ENCODE measurements at places on chromosomes 2 and 18.

DNA sequence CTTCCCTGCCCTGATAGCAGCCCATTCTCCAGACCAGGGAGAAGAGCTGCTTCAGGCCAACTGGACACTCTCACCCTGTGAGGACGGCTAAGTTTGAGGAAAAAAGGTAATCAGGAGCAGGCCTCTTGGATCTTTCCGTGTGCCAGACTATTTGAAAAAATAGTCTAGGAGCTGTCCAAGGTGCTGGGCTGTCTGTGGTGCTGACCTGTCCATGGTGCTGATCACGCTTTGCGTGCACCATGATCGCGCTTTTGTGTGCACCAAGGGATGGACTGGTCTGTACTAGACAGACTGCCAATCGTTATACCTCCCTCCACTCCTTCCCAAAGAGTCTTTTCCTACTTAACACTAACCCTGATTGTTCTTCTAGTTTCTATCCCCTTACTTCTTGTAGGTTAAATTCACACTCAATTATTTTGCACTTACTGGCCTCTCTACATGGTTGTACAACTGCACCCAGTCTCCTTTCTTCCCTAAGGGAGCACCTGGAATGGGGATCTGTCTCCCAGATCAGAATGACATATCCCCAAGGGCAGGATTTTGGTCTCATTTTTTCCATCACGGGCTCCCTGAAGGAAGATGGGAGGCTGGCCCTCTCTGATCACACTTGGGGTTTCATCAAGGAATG, 295.4 kb downstream of the CELF4 start:
- no peak for DNase-seq

DNA sequence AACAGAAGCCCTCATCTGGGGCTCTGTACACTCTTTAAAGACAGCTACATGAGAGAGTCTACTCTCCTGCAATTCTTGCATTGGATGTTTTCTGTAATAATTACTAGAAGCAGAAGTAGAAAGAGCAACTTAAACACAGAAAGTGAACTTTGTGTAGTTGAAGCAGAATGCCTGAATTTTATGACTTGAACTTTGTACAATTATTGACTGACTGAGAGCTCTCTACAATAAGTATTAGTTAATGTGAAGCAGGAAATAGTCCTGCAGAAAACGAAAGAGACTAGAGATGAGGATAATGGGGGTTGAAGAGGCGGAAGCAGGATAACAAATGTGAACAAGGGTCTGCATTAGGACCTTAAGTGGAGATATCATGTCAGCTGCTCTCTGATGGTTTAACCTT, 79.2 kb upstream of the STK39 start:
- no peak for DNase-seq

DNA sequence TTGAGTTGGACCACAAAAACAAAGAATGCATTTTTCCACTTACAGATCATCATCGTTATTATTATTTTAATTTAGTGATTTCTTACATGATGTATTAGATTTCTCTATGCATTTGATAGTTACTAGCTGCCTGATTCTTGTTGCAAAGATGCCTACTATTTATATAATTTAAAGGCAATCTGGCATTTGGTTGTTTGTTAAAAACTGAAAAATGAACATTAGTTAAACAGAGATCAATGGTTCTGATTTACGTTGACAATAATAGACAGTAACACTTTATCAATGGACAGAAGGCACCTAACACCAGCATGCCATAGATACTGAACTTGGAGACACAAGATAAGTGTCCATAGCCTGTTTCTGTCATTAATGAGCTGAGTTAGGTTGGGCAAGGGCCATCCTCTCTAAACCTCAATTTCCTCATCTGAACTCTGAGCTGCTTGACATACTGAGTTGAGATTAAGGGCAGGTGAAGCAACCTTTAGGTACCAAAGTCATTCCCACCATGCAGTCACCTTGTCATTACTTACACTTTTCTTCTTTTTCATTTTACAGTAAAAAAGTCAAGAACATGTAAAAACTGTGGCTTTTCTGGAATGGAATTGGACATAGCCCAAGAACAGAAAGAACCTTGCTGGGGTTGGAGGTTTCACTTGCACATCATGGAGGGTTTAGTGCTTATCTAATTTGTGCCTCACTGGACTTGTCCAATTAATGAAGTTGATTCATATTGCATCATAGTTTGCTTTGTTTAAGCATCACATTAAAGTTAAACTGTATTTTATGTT, 3.1 kb downstream of the CCL20 start:
- no peak for DNase-seq

GRCh38 chr2:220434385-220434784, 807.0 kb downstream of the SLC4A3 start:
- DNase-seq: no peak

GRCh38 chr2:160096409-160096808, 34.0 kb upstream of the PLA2R1 start:
- no peak for DNase-seq

DNA sequence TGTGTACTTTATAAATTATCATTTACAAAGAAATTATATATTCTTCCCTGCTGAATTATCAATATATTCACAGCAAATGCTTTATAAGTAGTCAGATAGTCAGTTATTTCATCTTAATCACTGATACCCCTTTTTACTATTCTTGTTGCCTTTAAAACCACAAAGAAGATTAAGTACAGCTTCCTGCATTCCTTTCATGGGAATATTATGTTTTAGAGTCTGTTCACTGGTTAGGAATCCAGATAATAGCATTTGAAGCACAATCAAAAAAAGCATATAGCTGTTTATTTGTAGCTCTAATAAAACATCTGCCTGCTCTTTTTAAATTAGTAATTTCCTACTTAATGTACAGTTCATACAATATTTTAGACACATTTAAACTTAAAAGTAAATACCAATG, 508.9 kb downstream of the FBXO15 start:
- no peak for DNase-seq

- DNase-seq: no peak
Measured at GRCh38 chr2:133760376-133760775, 192.1 kb upstream of the NCKAP5 start.

DNA sequence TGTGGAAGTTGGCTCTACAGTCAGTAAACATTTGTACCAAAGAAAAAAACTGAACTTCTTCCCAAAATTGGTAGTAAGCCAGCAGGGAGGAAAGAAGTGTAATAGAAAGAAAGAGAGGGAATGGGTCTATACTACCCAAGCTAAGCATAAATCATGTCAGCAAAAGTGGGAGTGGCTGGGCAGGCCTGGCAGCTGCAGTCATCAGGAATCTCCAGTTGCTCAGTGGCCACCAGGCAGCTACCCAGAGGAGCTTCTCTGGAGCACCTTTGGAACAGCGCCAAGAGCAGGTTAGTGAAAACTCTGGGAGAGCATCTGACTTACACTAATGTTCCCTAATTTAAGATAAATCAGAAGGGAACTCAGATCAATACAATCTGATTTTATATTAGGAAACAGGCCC, 14.3 kb downstream of the FRZB start:
- DNase-seq: no peak

- no peak for DNase-seq
Measured at GRCh38 chr2:218882866-218883366, 2.3 kb downstream of the WNT10A start.

DNA sequence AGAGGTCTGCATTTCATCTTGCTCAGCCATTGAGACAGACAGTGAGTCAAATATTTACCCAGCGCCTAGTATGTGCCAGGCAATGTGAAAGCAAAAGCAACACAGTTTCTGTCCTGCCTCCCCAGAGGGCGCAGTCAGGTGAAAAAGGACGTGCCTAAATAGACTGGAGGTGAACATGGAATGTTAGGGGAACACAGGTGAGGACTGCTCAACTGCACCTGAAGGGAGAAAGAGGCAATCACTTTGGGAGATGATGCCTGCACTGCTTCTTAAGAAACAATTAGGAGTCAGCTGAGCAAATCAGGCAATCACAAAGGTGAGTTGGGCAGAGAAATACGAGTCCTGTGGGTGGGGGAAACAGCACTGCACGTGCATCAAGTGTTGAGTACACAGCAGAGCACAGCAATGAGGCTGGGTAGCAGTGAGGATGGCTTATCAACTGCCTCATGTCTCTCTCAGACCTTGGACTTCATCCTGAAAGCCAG, 218.3 kb upstream of the SMAD7 start:
- no peak for DNase-seq

- no peak for DNase-seq
Measured at GRCh38 chr2:129905664-129906081, 73.8 kb upstream of the RAB6C start.

GRCh38 chr2:44515416-44515815, 153.7 kb downstream of the CAMKMT start:
- no peak for DNase-seq

GRCh38 chr2:169362894-169363559, 693 bp upstream of the LRP2 start:
- DNase-seq: no peak

DNA sequence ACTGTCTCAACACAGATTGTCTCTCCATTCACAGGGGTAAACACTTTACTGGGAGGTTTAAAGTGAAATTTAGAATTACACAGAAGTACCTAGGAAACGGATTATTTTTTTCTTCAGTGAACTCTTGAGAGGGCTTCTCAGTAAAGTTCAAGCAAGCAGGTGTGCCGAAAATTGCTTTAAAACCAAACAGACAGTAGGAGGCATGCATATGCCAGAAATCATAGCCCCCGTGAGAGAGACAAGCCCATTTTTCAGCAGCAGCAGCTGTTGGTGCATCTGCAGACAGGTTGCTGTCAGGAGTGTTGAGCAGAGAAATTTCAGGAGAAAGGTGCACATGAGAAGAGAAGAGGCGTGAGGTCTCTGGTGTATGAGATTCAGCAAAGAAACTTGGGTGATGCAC, 2115.5 kb upstream of the CELF4 start:
- no peak for DNase-seq

GRCh38 chr2:11891671-11892440, 145.4 kb downstream of the LPIN1 start:
- DNase-seq: no peak

GRCh38 chr18:76458522-76459311, 36.3 kb downstream of the ZNF516 start:
- DNase-seq: no peak

DNA sequence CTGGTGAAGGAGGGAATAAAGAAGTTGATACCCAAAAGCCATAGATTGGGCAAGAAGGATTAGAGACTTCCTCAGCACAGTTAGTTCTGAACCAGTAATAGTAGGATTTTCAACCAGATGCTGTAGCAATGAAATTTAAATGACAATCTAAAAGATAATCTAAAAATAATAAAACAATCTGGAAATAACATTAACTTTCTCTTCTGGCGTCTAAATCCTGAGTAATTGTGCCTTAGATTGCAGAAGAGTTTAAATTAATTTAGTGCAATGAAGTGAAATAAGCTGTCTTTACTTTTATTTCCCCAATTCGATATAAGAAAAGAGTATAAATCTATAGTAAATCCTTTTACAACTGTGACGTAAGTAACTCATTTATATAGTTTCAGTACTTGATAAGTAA, 186.8 kb upstream of the DOK6 start:
- no peak for DNase-seq

DNA sequence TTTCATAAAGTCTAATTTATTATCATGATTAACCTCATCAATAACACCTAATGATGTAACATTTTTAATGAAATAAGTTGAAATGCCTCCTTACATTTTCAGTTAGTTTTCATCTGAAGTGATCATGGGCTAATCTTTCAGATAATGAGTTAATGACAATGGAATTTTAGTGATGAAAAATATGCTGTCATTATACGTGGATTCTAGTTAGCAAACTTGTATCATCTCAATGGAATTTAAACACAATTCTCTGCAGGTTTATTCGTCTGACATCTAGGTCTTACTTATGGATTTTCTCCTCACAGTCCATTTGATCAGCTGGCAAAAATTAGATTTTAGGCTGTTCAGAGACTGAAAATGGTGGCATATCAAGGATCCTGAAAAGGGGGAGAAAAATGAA, 885.0 kb downstream of the SLC4A3 start:
- no peak for DNase-seq

DNA sequence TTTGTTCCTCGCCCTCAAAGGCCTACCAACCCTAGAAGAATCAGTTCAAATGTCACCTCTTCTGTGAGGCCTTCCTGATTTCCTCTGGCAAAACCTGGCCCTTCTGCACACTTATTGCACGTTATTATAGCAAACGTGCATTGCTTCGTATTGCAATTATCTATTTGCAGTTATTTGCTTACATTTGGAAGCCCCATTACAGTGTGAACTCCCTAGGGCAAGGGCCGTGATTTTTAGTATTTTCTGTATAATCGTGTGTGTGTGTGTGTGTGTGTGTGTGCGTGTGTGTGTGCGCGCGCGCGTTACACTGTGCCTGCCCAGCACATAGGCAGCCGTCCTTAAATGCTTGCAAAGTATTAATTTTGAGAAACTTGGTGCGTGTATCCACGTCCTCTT, 460 bp upstream of the SEMA4F start:
- no peak for DNase-seq

GRCh38 chr2:234805836-234806235, 146.0 kb upstream of the SH3BP4 start:
- no peak for DNase-seq

DNA sequence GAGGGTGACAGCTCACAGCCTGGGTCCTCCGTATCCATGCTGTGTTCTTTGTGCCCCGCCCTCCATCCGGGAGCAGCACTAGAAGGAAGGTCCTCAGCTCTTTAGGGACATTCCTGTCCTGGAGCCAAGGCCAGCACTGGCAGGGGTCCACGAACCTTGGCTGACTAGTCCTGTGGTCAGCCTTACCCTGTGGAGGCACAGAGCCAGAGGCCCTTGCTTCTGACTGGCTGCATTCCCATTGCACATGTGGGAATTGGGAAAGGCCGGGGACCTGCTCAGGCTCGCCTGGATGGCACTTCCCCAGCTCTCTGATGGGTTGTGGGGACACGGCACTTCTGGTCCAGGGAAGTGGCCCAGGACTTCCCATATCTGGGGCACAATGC, 24.9 kb upstream of the RHOB start:
- no peak for DNase-seq
